ENCODE measurements at places on chromosomes 2 and 18.

DNA sequence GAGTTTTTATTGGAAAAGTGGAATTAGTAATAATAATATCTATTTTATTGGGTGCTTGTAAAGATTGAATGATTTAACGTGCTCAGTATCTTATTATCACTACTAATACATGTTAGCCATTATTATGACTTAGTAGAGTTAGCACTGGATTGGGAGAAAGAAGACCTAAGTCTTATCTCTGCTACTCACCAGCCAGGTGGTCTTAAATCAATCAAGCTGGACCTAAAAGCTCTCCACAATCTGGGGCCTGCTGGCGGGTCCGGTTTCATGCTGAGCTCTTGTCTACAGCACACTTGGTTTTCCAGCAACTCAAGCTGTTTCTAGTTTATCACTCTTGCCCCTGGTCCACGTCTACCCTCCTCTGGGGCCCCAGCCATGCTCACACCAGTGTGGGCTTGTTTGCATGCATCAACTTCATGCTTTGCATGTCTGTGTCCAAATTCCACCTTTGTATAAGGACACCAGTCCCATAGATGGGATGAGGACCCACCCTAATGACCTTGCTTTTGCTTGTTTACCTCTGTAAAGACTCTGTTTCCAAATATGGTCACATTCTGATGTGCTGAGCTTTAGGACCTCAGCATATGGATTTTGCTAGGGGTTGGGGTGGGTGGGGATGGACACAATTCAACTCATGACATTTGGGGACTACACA, 363.1 kb downstream of the LPIN1 start:
- no peak for DNase-seq

GRCh38 chr2:85878719-85879370, 9.9 kb downstream of the ST3GAL5 start:
- DNase-seq, result no peak

DNA sequence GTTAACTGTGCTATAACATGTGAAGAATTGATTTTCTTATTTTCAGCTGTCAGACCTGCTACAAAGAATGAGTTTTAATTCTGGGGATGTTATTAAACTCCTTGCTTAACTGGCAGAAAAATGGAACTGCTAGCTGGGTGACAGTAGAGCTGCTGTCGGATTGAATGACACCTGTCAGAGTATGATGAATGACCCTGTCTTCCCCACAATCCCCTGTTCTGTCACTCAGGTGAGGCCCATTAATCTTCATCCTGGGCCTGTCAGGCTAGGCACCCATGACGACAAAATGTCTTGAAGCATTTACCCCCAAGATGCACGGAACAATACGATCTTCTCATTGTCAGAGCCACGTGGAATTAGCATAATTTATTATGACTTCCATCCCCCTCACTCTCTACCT, 129.9 kb upstream of the ETAA1 start:
- no peak for DNase-seq

- DNase-seq, result no peak
Observed at GRCh38 chr2:107742460-107743027, 84.1 kb upstream of the RGPD4 start.

DNA sequence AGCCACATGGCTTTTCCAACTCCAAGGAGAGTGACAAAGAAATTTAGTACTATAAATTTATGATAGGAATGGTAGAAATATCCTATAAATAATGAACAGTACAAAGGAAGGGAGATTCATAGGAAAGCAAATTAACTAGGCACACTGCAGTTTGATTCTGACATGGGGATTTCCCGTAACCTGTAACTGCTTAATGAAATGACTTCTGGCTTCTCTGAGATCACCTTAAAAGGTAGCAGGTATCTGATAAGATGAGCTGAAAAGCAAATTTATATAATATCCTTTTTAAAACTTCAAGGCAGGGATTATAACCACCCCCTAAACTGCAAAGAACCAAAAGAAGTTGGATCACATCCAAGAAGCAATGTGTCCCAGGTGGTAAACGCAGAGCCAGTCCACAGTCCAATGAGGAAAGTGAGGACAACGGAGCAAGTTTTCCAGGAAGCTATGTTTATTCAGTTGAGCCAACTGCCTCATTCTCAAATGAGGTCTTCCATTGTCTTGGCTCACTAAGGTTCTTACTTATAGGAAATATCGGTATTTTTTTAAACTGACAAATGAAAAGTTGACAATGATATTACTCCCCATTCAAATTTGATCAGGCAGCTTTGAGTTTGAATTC, 43.0 kb downstream of the WIPF1 start:
- DNase-seq, result no peak

DNA sequence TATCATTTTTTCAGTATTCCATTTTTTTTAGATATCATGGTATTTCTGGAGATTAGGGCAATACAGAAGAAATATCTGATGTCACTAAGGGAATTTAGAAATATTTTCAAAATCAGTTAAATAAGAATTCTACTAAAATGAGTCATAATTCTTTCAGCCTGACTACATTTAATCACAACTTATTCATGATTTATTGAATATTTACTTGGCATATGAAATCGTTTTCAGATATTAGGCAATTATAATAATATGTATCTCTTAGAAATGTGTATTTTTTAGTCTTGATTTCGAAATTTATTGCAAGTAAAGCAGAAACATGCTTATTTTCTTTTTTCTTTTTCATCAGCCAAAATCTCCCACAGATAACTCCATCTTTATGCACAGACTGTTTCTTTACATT, 142.2 kb downstream of the CCDC102B start:
- DNase-seq, result no peak

- peak; percentile 70 for DNase-seq
Observed at GRCh38 chr2:65456064-65456463, 23.7 kb upstream of the SPRED2 start.

DNA sequence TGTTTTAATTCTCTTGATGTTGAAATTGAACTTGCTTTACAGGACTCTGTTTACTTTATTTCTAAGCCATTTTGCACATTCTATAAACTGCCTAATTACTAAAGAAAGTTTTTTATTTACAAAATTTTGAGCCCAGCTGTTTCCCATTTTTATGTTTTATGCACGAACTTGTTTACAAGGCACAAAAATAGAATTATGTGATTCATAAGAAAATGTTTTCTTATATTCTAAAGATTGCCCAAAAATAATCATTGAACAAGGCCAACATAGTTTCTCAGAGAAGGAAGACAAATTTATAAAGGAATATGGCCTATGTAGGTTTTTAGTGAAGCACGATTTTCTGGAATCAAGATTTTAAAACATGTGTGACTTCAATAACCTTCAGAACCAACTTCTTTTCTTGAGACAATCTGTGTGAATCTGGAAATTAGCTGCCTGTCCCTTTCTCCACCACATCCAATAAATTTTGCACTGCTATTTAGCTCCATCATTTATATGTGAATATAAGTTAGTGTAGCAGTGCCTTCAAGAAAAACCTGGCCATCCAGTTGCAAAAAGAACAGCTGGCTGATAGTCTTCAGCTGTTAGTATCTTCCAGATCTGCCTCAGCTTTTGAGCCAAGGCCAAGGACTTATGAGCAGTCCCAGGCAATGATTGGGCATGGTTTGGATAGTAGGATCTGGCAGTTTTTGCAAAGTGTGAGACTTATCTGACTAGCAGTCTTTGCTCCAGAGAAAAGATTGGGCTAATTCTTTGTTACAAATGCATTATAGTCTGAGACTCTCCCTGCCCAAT, 253.2 kb upstream of the COL3A1 start:
- peak; percentile 29 for DNase-seq

- DNase-seq, result no peak
Observed at GRCh38 chr2:95387358-95387757, 15.2 kb upstream of the FAHD2A start.

- DNase-seq, result no peak
Observed at GRCh38 chr2:6564326-6564725, 301.4 kb downstream of the CMPK2 start.

DNA sequence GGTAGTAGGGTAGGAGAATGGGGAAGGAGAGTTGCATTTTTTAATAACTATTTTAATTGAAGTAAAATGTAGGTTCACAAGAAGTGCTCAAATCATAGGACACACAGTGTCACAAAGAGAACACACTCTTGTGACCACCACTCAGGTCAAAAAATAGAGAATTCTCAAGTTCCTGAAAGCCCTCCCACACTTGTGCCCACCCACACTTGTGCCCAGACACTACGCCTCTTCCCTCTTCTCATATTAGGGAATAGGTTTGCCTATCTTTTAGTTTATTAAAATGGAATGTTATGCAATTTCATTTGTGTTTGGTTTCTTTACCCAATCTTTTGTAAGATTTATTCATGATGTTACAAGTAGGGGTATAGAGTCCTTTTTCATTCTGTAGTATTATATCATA, 67.2 kb downstream of the UGGT1 start:
- DNase-seq, result no peak

DNA sequence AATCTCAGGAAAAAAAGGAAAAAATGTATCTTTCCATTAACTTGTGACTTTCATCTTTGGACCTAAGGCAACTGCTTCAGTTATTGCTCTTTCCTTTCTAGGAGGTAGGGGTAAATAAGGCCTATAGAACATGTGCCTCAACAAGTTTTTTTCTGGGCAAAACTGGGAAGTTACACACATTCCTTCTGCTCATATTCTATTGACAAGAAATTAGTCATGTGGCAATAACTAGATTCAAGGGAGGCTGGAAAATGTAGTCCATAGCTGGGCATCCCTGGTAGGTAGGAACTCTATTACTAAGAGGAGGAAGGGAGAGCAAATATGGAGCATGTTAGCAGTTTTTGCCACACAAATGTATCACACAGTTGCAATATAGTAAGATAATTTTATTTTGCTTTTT, 37.7 kb upstream of the NEMP2 start:
- no peak for DNase-seq

DNA sequence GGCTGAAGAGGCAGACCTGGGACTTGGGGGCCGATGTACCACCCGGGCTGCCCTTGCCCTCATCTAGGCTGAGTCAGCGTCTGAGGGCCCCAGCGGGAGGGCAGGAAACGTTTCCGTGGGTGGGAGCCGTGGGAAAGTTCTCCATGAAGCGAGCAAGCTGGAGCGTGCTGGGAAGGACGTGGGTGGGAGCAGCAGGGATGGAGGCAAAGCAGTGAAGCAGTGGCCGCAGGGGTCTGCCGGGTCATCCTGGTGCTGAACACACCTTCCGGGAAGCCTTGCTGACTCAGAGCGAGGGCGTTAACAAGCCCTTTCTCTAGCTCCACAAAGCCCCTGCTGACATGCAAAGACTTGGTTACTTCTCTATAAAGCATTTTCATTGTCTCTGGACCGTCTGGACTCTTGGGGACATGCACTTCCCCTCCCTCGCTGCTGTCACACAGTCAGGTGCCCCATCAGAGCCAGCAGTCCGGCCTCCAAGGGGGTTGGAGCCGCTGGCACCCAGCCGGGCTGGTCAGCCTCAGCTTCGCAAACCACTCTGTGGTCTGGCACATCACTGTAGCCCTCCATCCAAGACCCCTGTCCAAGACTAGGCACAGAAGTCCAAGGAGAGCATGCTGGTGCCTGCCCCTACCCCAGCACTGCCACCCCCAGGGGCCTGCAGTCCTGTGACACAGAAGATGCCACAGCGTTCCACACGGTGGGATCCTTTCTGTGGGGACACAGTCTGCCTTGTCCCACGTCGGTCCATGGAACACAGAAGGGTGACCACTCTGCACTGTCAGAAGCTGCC, 115.1 kb upstream of the GPC1 start:
- peak; percentile 56 for DNase-seq

DNA sequence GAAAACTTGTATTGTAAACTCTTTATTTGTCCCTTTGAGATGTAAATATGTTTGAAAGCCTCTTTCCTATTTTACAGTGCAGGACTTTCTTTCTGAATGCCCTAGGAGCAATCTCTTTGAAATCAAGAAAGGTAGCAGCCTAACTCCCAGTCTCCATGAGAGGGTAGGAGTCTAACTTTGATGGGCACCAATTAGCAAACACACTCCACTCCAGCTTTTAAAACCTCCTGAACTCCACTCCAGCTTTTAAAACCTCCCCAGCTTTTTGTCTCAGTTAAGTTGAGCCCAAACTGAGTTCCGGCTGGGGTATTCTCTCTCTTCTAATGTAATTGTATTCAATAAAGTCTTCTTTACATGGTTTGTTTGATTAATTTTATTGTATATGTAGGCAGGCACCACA, 493.7 kb upstream of the CDH7 start:
- no peak for DNase-seq

GRCh38 chr2:120575966-120576365, 159.7 kb upstream of the GLI2 start:
- no peak for DNase-seq

DNA sequence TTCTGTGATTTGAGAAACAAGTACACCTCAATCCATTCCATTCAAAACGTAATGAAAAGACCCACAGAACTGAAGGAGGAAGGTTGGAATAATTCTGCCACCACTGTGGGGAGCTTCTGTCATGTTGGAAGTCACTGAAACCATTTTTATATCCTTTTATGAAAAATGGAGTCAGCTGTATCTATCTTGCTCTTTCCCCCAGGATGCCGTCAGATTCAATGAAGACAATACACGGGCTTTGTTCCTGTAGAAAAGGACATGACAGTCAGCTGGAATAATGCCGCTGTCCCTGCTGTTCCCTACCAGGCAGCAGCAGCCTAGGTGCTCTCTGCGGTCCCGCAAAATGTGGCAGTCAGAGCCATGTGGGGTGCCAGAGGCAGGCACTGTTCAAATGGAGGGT, 52.5 kb upstream of the APCDD1 start:
- DNase-seq, result no peak
